Left renal pelvis (tissue), 4 donors: ENCODE measurements at places on chromosomes 6 and 20. TPM values are rescaled to one million over a fixed set of nuclear protein-coding genes. Genes with fewer than 3 reads are reported as not detected.

Gene SALL4
- 0.93 TPM for polyA plus RNA-seq

Gene LGSN
- polyA plus RNA-seq: 0.08 TPM

Gene LAMA4
- 241 TPM for polyA plus RNA-seq

Gene UBE2C
- polyA plus RNA-seq: 59.8 TPM

Gene C20orf141
- polyA plus RNA-seq: not detected

Gene COL21A1
- 170 TPM for polyA plus RNA-seq
